ENCODE measurements at places on chromosomes 6 and 20. TPM values are rescaled to one million over a fixed set of nuclear protein-coding genes. Genes with fewer than 3 reads are reported as not detected.

GRCh38 chr6:13372688-13373487, 44.6 kb upstream of the TBC1D7 start:
- DNase-seq, result no peak

GRCh38 chr6:150406948-150407347, 38.1 kb downstream of the IYD start:
- no peak for DNase-seq

DNA sequence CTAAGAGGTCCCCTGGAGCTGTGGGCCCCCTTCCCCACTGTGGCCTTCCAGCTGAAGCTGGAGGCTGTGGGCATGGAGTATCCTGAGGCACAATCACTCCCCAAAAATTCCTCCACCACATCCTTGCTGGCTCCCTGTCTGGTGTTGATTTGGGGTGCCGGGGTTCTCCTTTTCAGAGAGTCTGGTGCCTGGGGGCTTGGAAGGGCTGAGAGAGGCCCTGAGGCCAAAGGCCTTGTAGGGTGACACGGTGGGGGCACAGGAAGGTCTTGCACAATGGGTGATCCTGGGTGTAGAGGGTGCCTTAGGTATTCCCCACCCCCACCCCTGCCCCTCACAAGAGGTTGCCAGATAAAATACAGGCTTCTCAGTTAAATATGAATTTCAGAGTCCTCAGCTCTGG, 33.2 kb upstream of the VEGFA start:
- no peak for DNase-seq

DNA sequence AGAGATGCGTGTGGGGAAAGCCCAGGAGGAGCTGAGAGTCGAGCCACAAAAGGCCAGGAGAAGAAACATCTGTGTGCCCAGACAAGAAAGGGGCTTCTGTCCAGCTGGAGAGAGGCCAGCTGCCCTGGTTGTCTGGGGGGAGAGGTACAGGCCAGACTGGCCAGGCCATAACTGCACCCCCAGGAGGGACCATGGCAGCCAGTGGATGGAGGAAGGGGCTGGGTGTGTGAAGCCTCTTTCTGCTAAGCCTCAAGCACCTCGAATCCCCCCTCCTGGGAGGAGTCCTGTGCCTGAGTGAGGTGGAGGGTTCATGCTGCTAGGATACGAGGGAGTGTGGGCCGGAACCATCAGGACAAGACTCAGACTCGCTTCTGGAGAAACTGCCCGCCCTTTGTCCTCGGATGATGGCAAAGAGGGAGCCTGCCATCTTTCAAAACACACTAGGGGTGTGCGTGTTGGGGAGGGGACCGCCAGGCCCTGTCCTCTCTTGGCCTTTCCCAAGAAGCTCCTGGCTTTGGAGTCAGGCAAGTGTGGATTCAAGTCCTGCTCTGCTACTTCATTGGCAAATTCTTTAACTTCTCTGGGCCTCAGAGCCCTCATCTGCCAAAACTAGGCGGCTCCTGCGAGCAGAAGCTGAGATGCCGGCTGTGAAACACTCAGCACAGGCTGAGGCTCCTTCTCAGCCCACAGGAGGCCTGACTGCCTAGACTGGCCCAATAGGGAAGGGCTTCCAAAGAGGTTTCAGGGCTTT, 90.3 kb downstream of the ASXL1 start:
- DNase-seq, result no peak

DNA sequence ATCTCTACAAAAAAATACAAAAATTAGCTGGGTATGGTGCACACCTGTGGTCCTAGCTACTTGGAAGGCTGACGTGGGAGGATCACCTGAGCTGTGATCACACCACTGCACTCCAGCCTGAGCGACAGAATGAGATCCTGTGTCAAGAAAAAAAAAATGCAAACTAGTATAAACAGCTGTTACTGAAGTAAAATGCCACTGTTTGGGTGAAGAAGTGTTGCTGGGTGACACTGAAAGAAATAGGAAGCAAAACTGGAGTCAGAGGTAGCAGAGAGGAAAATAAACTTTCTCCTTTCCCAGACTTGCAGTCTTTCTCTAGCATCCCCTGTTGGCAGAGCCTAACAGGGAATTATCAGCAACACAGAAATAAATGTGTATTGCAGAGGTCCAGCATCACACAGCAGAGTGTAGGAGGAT, 241.2 kb upstream of the PREP start:
- DNase-seq, result no peak

DNA sequence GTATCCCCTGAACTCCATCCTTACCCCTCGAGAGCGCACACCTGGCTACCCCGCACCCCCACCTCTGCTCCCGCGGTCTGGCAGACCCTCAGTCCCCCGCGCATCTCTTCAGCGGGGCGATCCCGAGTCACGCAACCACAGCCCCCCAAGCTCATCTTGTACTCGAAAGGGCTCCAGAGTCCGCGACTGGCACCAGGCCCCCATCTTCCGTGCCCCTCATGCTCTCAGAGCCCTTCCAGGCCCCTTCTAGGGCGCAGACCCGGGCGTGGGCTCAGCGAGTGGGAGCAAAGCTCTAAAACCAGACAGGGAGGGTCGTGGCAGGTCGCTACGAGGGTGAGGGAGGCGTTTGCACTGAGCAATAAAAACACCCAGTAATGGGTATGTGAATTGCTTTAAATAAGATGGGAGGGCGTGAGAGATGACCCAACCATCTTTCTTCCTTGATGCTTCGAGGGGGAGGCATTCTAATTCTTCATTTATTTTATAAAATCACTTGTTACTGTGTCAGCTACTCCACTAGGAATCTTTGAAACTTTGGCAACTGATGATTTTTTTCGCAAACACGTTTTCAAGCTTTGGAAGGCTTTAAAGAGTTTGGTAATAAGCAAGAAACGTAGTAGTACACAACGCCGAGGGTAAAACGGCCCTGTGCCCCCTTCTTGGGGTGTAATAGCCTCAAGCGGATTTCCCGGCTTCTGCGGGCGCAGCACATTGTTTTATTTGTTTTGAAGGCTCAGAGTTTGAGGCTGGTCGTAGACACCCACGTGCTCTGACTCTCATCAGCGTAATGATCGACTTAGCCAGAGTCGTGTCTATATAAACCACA, 42.6 kb upstream of the SUPT3H start:
- DNase-seq, result no peak

GRCh38 chr6:73801652-73802268, 105.8 kb downstream of the CD109 start:
- no peak for DNase-seq

GRCh38 chr6:34196116-34196832, 40.4 kb upstream of the HMGA1 start:
- DNase-seq, result peak; percentile 84

- DNase-seq, result no peak
Observed at GRCh38 chr6:35539223-35539622, 26.5 kb upstream of the TULP1 start.

- DNase-seq, result no peak
Observed at GRCh38 chr6:53593001-53593488, 48.1 kb upstream of the GCLC start.

DNA sequence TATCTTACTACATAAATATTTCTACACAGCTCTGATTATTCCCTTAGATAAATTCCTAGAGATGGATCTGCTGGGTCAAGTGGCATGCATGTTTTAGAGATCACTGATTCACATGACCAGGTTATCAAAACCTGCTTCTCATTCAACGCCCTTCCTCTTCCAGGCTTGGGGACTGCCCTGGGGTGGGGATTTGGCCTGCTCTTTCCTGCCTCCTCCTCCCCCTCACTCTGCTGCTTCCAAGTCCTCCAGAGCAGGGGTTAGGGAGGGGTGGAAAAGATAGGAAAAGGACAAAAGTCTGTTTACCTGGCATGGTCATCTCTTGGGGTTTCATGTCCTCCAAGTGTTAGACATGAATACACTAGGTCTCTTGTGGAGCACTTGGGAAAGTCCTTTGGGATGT, 105.6 kb upstream of the GPR6 start:
- no peak for DNase-seq

- no peak for DNase-seq
Observed at GRCh38 chr6:166004876-166005275, 162.8 kb downstream of the TBXT start.

- DNase-seq, result no peak
Observed at GRCh38 chr20:57392512-57393271, 1.5 kb downstream of the RBM38 start.

DNA sequence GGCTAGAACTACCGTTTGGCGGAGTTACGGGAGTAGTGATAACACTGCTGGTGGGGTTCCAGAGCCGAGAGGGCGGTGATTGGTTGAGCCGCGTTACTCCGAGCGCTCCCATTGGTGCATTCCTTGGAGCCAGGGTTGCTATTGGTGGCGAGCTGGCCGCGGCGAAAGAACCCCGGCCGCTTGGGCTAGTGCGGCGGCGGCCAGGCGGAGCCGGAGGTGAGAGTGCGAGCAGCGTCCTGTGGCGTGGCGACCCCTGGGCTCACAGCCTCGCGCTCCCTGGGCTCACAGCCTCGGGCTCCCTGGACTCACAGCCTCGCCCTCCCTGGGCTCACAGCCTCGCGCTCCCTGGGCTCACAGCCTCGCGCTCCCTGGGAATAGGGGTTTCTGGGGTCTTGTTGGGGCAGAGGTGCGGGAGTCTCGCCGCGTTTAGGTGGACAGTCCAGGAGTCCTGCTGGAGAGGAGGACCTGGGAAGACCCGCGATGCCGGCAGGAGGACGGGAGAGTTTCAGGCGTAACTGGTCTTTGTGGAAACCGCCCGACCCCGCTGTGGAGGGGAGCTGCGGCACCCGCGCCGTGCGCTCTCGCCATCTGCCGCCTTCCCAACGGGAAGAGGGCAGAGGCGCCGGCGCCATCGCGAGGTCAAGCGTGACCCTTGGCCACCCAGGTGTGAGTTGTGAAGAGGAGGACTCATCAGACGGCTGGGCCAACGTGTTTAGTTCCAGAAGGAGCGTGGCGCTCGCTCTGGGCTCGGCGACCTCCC, 12.2 kb downstream of the PRDM13 start:
- no peak for DNase-seq

- no peak for DNase-seq
Observed at GRCh38 chr6:166418691-166419143, 36.0 kb upstream of the MPC1 start.

DNA sequence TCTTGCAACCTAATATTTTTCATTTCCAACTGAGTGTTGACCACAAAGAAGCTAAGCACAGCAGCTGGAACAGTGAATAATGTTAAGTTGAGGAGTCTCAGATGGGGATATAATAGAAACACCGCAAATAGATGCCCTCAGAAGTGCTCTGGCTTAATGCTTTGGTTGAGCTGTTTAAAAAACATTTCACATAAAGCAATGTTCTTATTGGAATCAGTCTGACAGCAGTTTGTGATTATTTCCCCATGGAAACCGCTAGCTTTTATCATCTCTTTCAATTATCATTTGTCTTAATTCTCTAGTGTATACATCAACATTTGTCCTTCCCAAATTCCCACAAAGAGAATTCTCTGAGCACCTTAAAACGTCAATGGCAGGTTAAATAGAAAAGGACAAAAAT, 30.8 kb downstream of the METTL24 start:
- DNase-seq, result no peak

- DNase-seq, result no peak
Observed at GRCh38 chr6:75210885-75211739, 5.3 kb upstream of the COL12A1 start.

The AGPAT4 gene
- total RNA-seq, result 44.4 TPM

The RAB44 gene
- not detected for total RNA-seq

The LPIN3 gene
- total RNA-seq, result 0.41 TPM

The CNBD2 gene
- total RNA-seq, result 1.6 TPM

The LAMA4 gene
- 24.1 TPM for total RNA-seq

The CRISP3 gene
- total RNA-seq, result under 0.01 TPM

The C2 gene
- total RNA-seq, result 3.7 TPM

The GMEB2 gene
- total RNA-seq, result 6.1 TPM
